Upper lobe of right lung (tissue), 1 donor: ENCODE measurements at places on chromosomes 16 and 17. TPM values are rescaled to one million over a fixed set of nuclear protein-coding genes. Genes with fewer than 3 reads are reported as not detected.

DNA sequence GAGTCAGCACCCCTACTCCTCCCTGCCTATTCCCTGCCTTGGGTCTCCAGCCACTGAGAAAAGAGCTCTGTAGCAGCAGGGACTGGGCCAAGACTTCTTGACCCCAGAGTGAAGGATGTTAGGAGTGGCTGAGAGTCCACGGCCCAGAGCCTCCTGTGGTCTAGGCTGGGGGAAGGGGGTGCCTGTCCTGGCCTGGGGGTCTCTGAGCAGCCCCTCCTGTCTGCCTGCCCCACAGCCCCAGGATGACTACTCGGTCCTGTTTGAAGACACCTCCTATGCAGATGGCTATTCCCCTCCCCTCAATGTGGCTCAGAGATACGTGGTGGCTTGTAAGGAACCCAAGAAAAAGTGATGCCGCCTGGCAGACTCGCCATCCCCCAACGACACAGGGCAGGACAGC, 5.5 kb downstream of the SULT1A2 start:
- H3K36me3 ChIP-seq: peaks cover 48% of the 10 kb centered on the region
- H3K27me3 ChIP-seq: no peaks in the 10 kb centered on the region
- no peak for DNase-seq

- no peaks in the 10 kb centered on the region for H3K4me1 ChIP-seq
- no peaks in the 10 kb centered on the region for H3K27me3 ChIP-seq
- H3K27ac ChIP-seq: no peak overlapping the region
- DNase-seq: no peak
Observed at GRCh38 chr17:13153036-13153435, 135.2 kb upstream of the ELAC2 start.

- peak overlapping the region; percentile 43 for H3K27ac ChIP-seq
- H3K4me3 ChIP-seq: no peak overlapping the region
- no peaks in the 10 kb centered on the region for H3K27me3 ChIP-seq
- peaks cover 11% of the 10 kb centered on the region for H3K4me1 ChIP-seq
- no peak for DNase-seq
Observed at GRCh38 chr16:50573947-50574744, 25.9 kb downstream of the NKD1 start.

GRCh38 chr16:72537664-72538063, 365.7 kb upstream of the PMFBP1 start:
- DNase-seq: no peak
- H3K27me3 ChIP-seq: no peaks in the 10 kb centered on the region

- no peak overlapping the region for H3K27ac ChIP-seq
- DNase-seq: no peak
- no peak overlapping the region for H3K4me3 ChIP-seq
- no peaks in the 10 kb centered on the region for H3K4me1 ChIP-seq
- no peaks in the 10 kb centered on the region for H3K27me3 ChIP-seq
- H3K36me3 ChIP-seq: peaks cover 79% of the 10 kb centered on the region
Observed at GRCh38 chr16:16048904-16049582, 99.6 kb downstream of the ABCC1 start.

- H3K4me1 ChIP-seq: peaks cover 3% of the 10 kb centered on the region
- no peak overlapping the region for H3K27ac ChIP-seq
- DNase-seq: peak; percentile 56
- no peaks in the 10 kb centered on the region for H3K36me3 ChIP-seq
Observed at GRCh38 chr16:86073763-86074493, 175.0 kb downstream of the IRF8 start.

Gene GRAPL
- 16.6 TPM for total RNA-seq

Gene CSH1
- total RNA-seq: not detected

Gene TP53TG3F
- not detected for total RNA-seq
